Neural progenitor cell (in vitro differentiated cells): ENCODE measurements at places on chromosomes 6 and 20. TPM values are rescaled to one million over a fixed set of nuclear protein-coding genes. Genes with fewer than 3 reads are reported as not detected.

- peaks cover 18% of the 10 kb centered on the region for H3K4me1 ChIP-seq
- no peak overlapping the region for H3K27ac ChIP-seq
- no peaks in the 10 kb centered on the region for H3K36me3 ChIP-seq
- H3K27me3 ChIP-seq = no peaks in the 10 kb centered on the region
- no peak for DNase-seq
Observed at GRCh38 chr20:48783533-48784272, 44.1 kb downstream of the PREX1 start.

GRCh38 chr20:41513829-41514228 lies 104.3 kb downstream of the CHD6 start:
- no peak overlapping the region for H3K27ac ChIP-seq
- no peaks in the 10 kb centered on the region for H3K4me1 ChIP-seq
- peaks cover 11% of the 10 kb centered on the region for H3K36me3 ChIP-seq
- no peaks in the 10 kb centered on the region for H3K27me3 ChIP-seq
- DNase-seq = no peak
- no peak overlapping the region for H3K4me3 ChIP-seq

The SLC22A2 gene
- not detected in 2 replicates for total RNA-seq

GRCh38 chr6:42428326-42429041 lies 23.2 kb downstream of the TRERF1 start:
- no peaks in the 10 kb centered on the region for H3K27me3 ChIP-seq
- DNase-seq = peak; percentile 27
- H3K4me3 ChIP-seq = no peak overlapping the region

DNA sequence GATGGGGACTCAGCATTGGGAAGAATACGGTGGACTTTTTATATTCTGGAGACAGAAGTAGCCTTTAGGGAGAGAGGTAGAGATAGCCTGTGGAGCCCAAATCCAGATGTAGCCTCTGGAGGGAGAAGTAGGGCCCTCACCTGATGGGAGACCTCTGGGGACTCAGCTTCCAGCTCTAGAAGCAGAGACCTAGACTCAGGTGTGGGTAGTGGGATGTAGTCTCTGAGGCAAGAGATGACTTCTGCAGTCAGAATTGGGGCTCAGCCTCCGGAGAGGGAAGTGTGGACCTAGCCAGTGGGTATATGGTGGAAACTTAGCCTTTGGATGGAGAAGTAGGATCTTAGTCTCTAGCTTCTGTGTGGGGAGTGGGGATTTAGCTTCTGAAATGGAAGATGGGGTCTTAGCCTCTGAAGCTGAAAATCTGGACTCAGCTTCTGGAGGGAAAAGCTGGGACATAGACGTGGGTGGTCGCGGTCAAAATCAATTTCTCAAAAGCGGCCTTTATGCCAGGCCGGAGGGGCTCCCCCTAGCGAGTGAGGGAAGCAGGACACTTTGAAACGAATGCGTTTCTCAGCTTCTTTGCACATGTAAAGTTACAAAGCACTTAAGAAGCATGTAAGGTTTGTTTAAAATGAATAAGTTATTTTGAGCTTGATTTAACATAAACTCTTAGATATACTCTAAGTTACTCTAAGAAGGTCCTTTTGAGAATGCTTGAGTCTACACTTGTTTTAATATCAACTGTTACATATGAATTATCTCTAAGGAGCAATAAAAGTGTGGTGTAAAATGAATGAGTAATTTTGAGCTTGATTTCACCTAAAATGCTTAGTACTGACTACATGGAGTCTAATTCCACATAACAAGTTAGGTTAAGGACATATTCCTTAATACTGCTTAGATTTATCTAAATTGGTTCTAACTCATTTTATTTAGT lies 12.9 kb upstream of the ZNF343 start:
- no peak overlapping the region for H3K27ac ChIP-seq
- DNase-seq = peak; percentile 66
- no peak overlapping the region for H3K4me3 ChIP-seq
- H3K27me3 ChIP-seq = peaks cover 95% of the 10 kb centered on the region
- no peaks in the 10 kb centered on the region for H3K4me1 ChIP-seq

- no peaks in the 10 kb centered on the region for H3K36me3 ChIP-seq
- H3K27ac ChIP-seq = no peak overlapping the region
- H3K27me3 ChIP-seq = no peaks in the 10 kb centered on the region
- no peak for DNase-seq
Observed at GRCh38 chr6:100173211-100173610, 179.2 kb upstream of the MCHR2 start.

- no peak overlapping the region for H3K27ac ChIP-seq
- peaks cover 6% of the 10 kb centered on the region for H3K36me3 ChIP-seq
- H3K4me3 ChIP-seq = no peak overlapping the region
- H3K27me3 ChIP-seq = peaks cover 17% of the 10 kb centered on the region
Observed at GRCh38 chr6:28134716-28135115, 7.0 kb upstream of the ZKSCAN8 start.

GRCh38 chr6:123430970-123431369 lies 205.8 kb downstream of the TRDN start:
- DNase-seq = no peak
- no peak overlapping the region for H3K27ac ChIP-seq
- H3K36me3 ChIP-seq = no peaks in the 10 kb centered on the region
- no peaks in the 10 kb centered on the region for H3K27me3 ChIP-seq
- no peaks in the 10 kb centered on the region for H3K4me1 ChIP-seq
